ENCODE measurements at places on chromosomes 1 and 21.

- DNase-seq, result no peak
Measured at GRCh38 chr1:93661829-93662474, 19.7 kb downstream of the BCAR3 start.

DNA sequence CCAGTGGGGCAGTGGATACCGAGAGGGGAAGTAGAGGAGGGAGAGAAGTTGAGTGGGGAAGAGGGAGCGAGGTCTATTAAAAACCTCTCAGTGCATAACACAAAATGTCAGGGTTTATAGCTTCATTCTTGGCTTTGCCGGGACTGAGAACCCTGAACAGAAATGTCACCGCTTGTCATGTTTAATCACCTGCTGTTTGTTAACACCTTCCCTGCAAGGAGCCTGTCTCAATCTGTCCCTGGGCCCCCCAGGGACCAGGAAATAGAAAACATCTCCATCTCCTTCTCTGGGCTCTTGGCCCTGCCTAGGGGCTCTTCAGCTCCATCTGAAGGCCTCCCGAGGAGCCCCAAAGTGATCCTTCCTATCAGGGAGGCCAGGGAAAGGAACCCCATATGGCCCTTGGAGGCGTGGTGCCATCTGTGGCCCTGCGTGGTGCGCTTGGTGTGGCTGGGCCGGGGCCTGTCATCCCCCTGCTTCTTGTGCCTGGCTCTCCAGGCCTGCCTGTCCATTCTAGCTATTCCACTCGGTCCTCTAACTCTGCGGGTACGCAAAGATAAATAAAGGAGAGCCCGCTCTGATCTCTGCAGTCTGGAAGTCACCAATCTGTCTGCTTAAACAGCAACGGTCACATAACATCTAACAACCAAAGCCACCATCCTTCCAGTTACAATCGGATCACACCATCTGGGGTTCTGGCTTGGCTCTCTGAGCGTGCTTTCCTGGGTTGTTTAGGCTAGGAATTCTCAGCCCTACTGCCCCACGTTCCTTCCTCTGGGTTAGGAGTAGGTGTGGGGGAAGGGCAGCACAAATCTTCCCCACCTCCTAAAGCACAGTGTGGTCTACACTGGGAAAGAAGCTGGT, 113.8 kb downstream of the CASZ1 start:
- DNase-seq, result no peak

- no peak for DNase-seq
Measured at GRCh38 chr1:26993237-26994019, at the start of gene TRNP1. TSS of gene TRNP1 (plus strand) at chr1:26993692. CDS start at chr1:26993787, 95 bp downstream.

- no peak for DNase-seq
Measured at GRCh38 chr1:53295726-53296116, 32.1 kb downstream of the LRP8 start.

DNA sequence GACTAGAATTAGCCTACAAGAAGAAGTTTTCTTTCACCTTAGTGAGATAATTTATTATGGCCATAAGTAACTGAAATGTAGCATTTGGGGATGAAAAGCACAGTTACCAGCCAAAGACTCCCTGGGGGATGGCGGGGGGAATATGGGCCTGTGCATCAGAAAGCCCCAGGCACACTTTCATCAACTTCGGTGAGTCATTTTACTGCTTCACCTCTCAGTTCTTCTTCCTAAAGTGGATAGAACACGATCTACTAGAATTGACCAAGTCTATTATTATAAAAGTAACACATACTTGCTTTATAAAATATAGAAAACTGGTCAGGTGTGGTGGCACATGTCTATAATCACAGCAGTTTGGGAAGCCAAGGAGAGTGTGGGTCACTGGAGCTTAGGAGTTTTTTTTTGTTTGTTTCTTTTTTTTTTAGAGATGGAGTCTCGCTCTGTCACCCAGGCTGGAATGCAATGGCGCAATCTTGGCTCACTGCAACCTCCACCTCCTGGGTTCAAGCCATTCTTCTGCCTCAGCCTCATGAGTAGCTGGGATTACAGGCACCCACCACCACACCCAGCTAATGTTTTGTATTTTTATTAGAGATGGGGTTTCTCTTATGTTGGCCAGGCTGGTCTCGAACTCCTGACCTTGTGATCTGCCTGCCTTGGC, 141.8 kb downstream of the ZZZ3 start:
- no peak for DNase-seq

Measured in chondrocyte (in vitro differentiated cells).